ENCODE measurements at places on chromosomes 1 and 21.

GRCh38 chr1:207805841-207806421, 54.1 kb downstream of the CD46 start:
- no peak for DNase-seq

DNA sequence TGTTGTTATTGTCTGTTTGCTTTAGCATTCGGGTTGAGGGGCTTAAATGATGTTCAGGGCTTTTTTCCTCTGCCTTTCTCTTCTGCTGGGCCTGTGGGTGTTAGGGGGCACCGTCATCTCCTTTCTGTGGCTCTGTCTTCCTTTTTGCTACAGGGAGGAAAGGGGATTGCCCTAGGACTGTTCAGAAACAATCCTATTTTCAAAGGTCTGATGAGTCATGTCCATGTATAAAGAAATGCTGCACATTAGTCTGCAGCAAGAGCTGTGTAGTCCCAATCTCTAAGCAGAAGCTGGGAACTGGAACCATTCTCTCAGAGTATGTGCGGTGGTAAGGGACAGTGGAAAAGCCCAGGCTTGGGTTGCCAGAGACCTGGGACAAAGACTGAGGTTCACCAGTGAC, 462.3 kb downstream of the OMA1 start:
- DNase-seq = no peak

- DNase-seq = no peak
These were observed 312.0 kb downstream of the VAV3 start for GRCh38 chr1:107653005-107653404.

DNA sequence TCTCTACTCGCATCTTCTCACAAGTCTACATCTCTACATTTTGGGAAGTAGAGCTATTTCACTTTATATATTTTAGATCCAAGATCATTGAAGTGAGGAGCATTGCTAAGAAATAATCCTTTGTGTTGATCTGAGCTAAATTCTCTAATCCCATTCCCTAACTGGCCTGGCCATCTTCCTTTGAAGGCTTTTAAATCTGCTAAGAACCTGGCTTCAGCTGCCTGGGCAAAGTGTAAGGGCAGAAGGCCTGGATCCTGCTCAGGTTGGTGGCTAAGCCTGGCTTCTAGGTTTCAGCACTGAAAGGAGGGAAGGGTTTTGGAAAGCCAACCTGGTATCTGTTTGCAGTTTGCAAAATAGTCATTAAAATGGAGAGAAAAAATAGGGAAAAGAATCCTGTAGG, 167.6 kb downstream of the BRINP2 start:
- no peak for DNase-seq

DNA sequence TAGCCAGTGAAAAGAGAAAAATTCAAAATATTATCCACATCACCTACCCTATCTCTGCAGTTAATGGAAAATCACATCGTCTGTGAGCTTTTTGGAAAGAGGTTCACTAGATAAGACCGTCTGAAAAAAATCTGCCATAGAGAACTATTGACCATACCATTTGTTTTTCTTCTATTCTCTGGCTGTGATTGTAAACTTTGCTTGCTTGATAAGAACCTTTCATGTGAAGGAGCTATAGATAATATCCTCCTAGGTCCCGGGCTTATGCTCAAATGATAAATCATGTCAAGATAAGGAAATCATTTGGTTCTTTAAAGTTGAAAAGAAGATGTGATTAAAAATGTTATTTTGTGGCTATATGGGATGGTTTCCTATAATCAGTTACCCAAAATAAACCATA, 369.9 kb downstream of the SIPA1L2 start:
- DNase-seq = no peak

DNA sequence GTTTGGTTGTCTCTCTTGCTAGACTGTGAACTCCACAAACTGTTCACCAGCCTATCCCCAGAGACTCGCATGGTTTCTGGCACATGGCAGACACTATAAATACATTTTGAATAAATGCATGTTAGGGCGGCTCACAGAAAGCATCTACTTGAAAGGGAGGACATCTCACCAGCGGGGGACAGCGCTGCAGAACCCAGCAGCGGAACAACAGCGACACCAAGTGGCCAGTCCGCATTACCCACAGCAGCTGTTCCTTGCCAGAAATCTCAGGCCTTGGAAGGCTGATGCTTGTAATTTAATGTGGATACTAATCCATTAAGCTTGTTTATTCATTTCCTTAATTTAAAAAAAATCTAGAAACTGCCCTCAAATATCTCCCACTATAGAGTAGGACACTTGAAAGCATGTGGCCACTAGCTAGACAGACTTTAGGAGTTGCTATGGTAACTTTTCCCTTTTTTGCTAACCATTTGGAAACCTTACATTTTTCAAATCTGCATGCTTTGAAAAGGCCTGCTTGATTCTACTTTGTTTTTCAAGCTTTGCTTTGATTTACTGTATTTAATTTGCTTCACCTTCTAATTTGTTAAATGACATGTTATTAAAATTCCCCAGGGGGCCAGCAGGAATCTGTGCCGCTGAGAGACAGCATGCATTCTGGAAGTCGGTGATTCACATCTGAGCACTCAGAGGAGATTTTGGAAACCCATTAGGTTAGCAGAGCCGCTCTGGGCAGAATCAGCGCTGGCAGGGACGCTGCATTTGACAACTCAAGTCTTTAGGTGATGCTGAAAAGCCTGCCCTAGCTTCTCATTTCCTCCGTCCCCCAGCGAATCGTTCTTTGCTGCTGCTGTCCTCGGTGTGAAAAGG, 63.5 kb upstream of the SSX2IP start:
- peak; percentile 77 for DNase-seq

DNA sequence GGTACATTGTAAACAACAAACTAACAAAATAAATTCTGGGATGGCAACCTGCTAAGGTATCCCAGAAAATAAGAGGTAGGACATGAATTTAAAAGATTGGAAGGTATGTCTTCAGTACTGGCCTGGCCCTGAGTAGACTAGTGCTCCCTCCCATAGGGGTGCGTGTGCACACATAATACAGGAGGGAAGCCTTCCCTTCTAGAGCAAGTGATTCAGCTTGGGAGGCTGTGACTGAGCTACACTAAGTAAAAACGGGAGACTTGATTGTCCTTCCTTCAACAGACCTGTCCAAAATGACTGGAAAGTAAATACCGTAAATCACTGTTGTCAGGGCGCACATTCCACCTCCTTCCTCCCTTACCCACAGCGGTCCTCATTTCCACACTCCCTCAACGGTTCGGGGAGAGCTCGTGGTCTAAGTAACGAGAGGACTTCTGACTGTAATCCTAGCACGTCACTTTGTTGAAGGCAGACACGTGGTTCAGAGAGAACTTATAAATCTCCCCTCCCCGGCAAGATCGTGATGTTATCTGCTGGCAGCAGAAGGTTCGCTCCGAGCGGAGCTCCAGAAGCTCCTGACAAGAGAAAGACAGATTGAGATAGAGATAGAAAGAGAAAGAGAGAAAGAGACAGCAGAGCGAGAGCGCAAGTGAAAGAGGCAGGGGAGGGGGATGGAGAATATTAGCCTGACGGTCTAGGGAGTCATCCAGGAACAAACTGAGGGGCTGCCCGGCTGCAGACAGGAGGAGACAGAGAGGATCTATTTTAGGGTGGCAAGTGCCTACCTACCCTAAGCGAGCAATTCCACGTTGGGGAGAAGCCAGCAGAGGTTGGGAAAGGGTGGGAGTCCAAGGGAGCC, at the start of gene TGFB2:
Gene TGFB2 (plus strand): TSS at position 523 of the 859 bp plus-strand sequence. CDS start 1,366 bp downstream, outside the sequence.
- no peak for DNase-seq

- DNase-seq = no peak
These were observed 17.7 kb downstream of the ETNK2 start for GRCh38 chr1:204134103-204134502.

All from activated CD4-positive, alpha-beta T cell treated with anti-CD3 and anti-CD28 coated beads, Interleukin-2, amount 50 U/mL, for 1 hour (primary cell).